GOT3 (cell line): ENCODE measurements at places on chromosomes 1 and 21.

GRCh38 chr1:80961464-80962190, 839.1 kb upstream of the ADGRL2 start:
- no peak for DNase-seq

GRCh38 chr1:200437556-200438203, 27.8 kb upstream of the ZNF281 start:
- DNase-seq, result no peak

GRCh38 chr1:166174108-166174507, 7.3 kb upstream of the FAM78B start:
- DNase-seq, result no peak

GRCh38 chr21:15624646-15625045, 105.1 kb upstream of the USP25 start:
- no peak for DNase-seq

DNA sequence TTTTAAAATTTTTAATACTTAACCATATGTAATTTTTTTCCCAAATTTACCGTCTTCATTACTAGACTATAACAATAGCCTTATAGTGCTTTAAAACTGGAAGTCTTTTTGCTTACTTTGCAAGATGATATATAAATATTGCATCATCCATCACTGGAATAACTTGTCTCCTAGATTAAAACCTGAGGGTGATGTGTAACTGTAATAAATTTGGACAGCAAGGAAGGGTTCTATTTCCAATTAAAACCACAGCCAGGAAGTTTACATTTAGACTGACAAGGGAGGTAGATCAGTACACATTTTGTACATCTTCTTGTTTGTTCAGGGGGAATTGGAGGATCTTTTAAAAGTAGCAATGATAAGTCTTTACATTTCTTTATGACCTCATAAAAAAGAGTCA, 21.9 kb downstream of the NTNG1 start:
- DNase-seq, result no peak

DNA sequence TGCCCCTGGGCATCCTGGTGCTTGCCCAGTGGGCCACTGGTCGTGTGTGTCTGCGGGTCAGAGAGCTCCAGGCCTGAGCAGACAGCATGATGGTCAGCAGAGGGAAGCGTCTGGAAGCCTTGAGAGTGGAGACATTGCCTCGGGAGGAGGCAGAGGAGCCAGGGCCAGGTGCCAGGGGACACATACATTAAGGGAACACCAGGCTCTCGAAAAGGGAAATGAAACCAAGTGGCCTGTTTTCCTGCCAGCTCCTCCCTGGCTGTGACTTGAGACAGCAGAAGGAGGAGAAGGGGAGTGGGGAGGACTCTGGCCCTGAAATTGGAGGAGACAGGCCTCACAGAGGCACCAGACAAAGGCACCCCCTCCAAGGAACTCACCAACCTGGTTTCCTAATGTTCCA, 62.4 kb upstream of the LRP8 start:
- no peak for DNase-seq

DNA sequence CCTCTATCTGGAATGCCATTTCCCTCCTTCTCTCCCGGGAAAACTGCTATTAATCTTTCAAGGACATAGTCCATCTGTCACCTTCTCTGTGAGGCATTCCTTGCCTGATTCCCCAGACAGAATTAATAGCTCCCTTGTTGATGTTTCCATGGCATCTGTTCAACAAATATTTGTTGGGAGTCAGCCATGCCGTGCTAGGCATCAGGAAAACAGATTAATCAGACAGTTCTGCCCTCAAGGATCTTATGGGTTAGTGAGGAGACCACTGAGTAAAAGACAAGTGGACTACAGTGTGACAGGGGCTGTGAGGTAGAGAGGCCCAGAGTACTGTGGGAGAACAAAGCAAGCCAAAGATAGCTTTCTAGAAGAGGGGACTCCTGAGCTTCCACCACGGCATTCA, 11.4 kb upstream of the MAGOH start:
- no peak for DNase-seq
